AG04450 (cell line): ENCODE measurements at places on chromosomes 3 and 15.

- DNase-seq: no peak
Observed at GRCh38 chr3:177459401-177459800, 262.1 kb upstream of the TBL1XR1 start.

- DNase-seq: no peak
Observed at GRCh38 chr3:85360742-85361387, 402.1 kb downstream of the CADM2 start.

DNA sequence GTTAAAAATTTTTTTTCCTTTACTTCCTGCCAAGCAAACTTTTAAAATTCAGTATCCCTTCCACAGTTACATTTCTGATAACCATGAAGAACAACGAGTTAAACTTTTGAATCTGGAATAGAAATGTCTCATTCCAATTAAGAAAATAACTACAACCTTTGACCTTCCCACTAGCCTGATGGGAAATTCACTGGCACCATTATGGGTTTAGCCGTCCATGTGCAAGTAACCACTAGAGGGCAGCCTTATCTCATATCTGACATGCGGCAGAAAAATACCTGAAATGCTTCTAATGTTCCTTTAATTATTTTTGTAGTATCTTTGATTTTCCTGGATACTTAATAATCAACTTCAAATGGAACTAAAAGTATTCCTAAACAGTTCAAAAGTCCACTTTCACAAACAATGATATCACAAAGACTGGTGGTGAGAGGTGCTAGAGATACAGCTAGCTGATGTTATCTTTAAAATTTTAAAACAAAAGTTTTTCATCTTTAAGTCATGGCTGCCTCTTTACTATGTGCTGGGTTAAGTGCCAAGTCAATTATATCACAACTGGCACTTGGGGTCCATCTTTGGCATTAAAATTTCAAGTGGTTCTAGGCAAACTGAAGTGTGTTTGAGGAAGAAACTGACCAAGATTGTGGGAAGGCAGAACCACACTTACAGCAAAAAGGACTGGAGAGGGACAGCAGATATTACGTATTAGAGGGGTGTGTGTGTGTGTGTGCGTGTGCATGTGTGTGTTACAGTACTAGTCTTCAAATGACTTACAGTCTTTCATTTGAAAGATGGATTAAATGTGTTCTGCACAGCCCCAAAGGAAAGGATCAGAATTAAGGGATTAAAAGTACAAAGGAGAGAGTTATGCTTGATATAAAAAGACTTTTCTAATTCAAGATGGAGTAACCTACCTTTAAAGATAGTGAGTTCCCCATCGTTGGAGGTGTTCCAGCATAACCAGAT lies 107.1 kb upstream of the ICE2 start:
- peak; percentile 36 for DNase-seq

DNA sequence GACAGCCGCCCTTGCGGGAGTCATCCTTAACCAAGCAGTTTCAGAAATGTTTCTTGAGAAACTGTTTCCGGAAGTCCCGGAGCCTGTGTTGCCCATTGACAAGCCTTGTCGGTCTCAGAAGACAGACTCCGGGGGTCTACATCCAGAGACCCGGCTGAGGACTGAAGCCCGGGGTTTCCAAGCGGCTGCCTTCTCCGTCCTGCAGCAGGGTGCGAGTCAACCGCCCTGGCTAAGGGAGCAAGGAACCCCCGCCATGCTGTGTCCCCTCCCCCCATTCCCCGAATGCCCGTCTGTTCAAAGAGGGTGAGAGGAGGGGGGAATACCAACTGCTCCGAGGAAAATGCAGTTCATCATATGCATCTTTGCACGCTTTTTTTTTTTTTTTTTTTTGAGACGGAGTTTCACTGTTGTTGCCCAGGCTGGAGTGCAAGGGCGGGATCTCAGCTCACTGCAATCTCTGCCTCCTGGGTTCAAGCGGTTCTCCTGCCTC lies 61.6 kb downstream of the ATP1B3 start:
- DNase-seq: no peak

DNA sequence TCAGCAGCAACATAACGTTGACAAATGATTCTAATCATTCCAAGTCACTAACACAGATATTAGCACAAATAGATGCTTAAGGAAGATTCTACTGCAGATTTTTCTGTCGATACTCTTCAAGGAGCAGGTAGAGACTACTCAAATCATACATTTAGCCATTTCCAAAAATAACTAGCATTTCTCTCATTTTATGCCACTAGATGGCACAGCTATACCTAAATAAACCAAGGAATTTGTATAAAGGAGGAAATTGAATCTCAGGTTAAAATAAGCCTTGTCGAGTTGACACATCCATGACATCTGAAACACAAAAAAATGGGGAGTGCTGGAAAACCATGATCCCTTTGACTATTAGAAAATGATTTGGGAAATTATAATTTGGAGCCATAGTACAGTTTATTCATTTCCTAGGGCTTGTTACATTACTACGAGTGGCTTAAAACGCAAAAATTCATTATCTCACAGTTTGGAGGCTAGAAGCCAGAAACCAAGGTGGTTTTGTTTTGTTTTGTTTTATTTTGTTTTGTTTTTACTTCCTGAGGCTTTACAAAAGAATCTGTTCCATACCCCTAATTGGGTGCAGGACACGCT lies 59.5 kb upstream of the STRIT1 start:
- DNase-seq: no peak

DNA sequence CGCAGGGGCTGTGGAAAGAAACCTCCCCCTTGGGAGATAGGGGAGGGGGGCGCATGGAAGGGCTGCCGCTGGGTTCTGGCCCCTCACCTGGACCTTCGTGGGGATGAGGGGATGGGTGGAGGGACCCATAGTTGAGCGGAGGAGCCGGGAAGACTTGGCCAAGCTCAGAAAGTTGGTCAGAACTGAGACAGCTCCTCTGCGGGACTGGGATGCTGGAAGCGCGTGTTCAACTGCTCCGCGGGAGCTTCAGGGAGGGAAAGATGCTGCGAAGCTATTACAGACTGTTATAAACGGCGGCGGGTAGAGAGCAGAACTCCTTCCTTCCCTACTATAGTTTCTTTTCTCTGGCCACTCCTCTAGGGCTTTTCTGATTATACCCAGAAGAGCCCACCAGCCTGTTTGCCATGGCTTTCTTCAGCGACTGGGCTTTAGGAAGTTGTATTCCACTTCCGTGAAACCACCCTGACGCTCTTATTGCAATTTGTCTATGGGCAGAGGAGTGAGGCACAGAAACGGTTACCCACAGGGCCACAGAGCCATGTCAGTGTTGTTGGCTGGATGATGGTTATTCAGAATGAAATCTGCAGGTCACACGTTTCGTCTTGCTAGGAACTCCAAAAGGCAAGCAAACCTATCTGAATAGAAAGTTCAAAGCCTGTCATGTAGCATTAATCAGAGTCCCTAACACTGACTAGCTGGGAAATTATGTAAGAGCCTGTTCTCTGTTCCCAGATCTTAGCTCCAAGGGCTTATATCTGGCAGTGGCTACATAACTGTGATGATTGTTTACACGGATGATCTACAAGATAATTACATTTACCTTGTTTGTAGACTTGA lies 1.1 kb downstream of the SYNPR start:
- DNase-seq: no peak

- DNase-seq: no peak
Observed at GRCh38 chr15:82043796-82044372, 1.9 kb downstream of the MEX3B start.

DNA sequence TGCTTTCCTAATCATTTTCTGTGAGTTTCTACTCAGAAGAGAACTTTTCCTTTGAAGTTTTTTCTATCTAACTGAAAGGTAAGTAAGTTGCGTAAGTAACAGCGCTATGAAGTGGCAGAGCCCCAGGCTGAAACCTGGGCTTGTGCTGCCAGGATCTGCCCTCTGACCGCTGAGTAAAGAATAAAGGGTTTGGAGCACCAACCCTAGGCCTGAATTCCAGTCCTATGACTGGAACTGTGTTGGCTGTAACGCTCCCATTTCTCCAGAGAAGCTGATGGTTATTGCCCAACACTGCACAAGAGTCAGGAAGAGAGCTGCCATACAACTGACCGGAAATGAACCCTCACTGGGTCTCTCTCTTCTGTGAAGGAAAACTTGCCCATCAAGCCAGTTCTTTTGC lies 87.0 kb downstream of the FOXB1 start:
- peak; percentile 34 for DNase-seq

GRCh38 chr3:70049761-70050160 lies 50.2 kb downstream of the SAMMSON start:
- no peak for DNase-seq

DNA sequence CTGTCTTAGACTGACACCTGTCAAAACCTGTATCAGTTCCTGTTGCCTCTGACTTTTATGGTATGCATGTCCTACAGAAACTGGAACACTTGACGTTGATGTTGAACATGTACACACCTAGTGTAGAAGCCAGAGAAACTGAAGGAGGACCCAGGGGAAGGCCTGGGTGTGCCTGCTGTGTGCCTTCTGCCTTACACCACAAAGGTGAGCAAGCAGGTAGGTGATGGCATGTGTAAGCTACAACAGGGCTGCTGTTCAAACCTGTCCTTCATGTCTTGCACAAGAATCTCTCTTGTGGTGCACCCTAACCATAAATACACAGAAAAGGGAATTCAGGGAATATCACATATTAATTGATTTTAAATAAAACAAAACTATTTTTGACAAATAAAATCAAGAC lies 13.6 kb upstream of the AQP9 start:
- DNase-seq: no peak

DNA sequence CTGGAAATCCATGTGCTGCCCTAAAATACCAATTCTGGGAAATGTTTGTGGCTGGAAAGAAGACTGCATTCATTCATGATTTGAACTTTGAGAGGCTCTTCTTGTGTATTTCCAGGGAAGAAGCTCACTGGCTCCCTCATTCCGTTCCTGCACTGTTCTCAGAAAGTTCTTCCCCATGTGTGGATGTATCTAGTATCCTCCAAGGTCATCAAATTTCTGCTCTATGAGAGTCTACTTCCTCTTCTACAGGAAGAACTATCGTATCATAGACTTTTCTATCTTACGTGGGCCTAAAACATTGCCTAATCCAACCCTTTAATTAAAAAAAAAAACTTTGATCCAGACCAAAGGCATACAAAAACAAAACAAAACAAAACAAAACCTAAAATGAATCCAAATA lies 2.9 kb downstream of the CCR3 start:
- no peak for DNase-seq
